Activated CD4-positive, alpha-beta T cell treated with anti-CD3 and anti-CD28 coated beads, Interleukin-2, amount 10 ng/mL, durations not matched to agents 7 days and 5 days (primary cell): ENCODE measurements at places on chromosomes 2 and 18.

GRCh38 chr18:39188278-39188677, 1622.7 kb upstream of the CELF4 start:
- no peak for DNase-seq

DNA sequence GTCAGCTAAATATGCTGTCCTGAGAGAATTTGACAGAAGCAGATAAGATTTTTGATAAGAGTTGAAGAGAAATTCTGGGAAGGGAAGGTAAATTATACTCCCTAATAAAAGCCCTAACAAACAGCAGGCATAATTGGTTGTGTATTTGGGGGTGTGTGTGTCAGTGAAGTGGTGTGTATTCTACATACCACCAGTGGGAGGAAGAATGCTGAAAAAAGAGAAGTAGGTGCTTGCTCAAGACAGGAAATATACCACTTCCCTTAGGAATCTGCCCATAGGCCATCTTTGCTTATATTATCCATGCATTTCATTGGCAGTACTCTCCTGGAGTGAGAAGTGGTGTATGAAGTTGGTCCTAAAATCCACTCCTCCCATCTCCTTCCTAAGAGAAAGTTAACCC, 76.2 kb downstream of the FMNL2 start:
- no peak for DNase-seq

DNA sequence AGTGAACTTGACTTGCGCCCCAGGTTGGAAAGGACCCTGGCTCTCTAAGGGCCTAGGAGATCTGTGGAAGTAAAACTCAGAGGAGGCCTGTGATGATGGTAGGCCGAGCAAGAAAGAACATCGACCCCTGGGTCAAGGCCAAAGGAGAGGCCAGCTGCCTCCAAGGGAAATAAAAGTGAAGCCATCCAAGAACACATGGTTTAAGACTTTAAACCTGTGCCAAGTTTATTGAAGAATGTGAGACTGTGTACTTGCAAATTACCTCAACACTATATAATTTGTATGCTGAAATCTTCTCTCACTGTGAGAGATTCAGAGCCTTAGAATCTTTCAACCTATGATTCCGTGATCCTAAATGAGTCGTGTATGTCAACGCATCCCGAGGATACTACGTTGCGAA, 40.7 kb upstream of the COBLL1 start:
- no peak for DNase-seq

GRCh38 chr2:15006667-15007066, 374.1 kb downstream of the LRATD1 start:
- DNase-seq: no peak

- DNase-seq: no peak
Measured at GRCh38 chr2:45888167-45888566, 236.7 kb downstream of the PRKCE start.

DNA sequence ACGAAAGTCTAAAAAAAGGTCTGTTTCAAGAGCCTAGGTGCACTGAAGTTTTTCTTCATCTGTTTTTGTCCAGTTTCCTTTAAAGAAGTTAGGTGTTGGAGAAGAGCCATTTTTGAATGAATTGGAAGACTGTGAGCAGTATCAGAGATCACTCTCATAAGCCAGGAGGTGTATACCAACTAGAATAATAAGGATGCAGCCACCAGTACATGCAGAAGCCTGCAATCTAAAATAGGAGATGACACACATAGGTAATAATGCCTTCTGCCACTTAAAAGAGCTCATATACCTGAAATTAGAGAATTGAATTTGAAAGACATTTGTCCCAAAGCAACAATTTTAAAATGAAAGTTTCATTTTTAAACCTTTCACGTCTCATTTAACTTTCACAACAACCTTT, 81.7 kb downstream of the RBMS1 start:
- no peak for DNase-seq
